ENCODE measurements at places on chromosomes 3 and 15.
A peak's percentile ranks its signal among the peaks of the same experiment; 100 is the strongest.

DNA sequence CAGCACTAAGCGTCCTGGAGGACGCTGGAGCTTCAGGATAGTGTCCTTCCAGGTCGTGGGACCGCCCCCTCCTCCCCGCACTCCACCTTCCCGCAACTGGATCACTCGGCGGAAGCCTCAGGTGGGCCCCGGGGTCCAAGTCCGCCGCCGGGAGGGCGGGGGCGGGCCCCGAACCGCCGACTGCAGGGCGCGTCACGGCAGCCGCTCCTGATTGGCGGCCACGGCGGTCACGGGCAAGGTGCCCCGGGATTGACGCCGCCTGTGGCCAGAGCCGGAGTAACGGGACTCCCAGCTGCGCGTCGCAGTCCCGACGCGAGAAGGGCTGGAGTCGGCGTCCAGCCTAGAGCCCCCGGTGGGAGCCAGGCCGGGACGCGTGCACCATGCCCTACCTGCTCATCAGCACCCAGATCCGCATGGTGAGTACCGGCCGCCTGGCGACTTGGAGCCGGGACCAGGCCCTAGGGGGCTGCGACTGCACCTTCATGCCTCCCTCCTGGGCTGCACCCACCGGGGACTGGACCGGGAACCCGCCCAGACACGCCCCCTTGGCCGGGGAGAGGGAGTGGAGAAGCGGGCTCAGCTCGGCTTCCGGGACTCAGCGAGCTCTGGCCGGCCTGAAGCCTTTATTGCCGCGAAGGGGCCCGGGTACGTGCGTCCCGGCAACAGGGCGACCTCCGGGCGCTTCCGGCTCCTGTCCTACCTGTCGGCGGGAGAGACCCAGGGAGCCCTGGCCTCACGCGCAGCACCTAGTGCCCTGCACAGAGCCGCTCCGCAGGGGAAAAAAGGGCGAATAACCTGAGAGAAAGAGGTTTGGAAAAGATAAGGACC, at the start of gene GCHFR:
Gene GCHFR (plus strand): TSS at position 268 of the 828 bp plus-strand sequence. CDS start 113 bp downstream, at position 381.
- DNase-seq, result peak; percentile 41

- no peak for DNase-seq
Measured at GRCh38 chr3:22117751-22118346, 366.8 kb upstream of the ZNF385D start.

DNA sequence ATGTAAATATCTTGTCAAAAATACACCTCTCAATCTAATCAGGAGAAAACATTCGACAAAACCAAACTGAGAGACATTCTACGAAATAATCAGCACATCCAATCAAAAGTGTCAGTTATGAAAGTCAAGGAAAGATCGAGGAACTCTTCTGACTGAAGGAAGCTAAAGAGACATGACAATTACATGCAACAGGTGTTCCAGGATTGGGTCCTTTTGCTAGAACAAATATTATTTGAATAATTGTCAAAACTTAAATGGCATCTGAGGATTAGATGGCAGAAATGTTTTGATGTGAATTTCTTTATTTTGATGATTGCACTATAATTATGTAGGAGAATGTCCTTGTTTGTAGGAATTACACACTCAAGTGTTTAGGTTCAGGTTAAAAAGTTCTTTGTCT, 124.1 kb upstream of the HES1 start:
- DNase-seq, result no peak

- DNase-seq, result no peak
Measured at GRCh38 chr3:181771120-181771519, 59.4 kb downstream of the SOX2 start.

DNA sequence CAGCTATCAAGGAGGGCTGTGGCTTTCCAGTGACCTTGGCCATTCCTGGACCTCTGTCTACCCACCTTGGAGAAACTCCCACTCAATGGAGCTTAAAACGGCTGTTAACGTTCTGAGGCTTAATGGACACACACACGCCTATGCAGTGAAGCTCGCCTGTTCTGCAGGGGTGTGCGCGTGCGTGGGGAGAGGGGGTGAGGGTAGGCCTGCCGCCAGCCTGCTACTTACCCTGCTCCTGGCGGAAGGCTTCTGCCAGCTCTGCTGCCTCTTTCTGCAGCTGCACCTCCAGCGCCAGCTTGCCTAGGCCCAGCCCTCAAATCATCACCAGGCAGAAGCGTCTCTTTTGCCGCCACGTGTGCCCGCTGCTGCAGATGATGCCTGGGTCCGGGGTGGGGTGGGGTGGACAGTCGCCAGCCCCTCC, 23.2 kb upstream of the PARL start:
- no peak for DNase-seq

All from activated CD4-positive, alpha-beta T cell treated with anti-CD3 and anti-CD28 coated beads, Interleukin-2, amount 50 U/mL, for 24 hours (primary cell).